Cardiac septum (tissue), 1 donor: ENCODE measurements at places on chromosomes 5 and 9. TPM values are rescaled to one million over a fixed set of nuclear protein-coding genes. Genes with fewer than 3 reads are reported as not detected.

LCN1 gene
- total RNA-seq, result not detected

SPATA6L gene
- 2.4 TPM for total RNA-seq

LYSMD3 gene
- total RNA-seq, result 14.8 TPM

ANXA2R gene
- total RNA-seq, result 1.2 TPM

IL3 gene
- total RNA-seq, result not detected

COL15A1 gene
- total RNA-seq, result 49.4 TPM

ARHGEF39 gene
- total RNA-seq, result 0.48 TPM

PCDHA7 gene
- not detected for total RNA-seq

APC gene
- 39.5 TPM for total RNA-seq

FAM53C gene
- 23.8 TPM for total RNA-seq

AGXT2 gene
- total RNA-seq, result not detected

PKD2L2 gene
- 0.62 TPM for total RNA-seq

SNX24 gene
- total RNA-seq, result 14.0 TPM

IL13 gene
- not detected for total RNA-seq

WDR38 gene
- total RNA-seq, result not detected

ANKRD31 gene
- total RNA-seq, result 0.13 TPM

MYMK gene
- not detected for total RNA-seq

FCN2 gene
- not detected for total RNA-seq
